ENCODE measurements at places on chromosomes 1 and 21.

DNA sequence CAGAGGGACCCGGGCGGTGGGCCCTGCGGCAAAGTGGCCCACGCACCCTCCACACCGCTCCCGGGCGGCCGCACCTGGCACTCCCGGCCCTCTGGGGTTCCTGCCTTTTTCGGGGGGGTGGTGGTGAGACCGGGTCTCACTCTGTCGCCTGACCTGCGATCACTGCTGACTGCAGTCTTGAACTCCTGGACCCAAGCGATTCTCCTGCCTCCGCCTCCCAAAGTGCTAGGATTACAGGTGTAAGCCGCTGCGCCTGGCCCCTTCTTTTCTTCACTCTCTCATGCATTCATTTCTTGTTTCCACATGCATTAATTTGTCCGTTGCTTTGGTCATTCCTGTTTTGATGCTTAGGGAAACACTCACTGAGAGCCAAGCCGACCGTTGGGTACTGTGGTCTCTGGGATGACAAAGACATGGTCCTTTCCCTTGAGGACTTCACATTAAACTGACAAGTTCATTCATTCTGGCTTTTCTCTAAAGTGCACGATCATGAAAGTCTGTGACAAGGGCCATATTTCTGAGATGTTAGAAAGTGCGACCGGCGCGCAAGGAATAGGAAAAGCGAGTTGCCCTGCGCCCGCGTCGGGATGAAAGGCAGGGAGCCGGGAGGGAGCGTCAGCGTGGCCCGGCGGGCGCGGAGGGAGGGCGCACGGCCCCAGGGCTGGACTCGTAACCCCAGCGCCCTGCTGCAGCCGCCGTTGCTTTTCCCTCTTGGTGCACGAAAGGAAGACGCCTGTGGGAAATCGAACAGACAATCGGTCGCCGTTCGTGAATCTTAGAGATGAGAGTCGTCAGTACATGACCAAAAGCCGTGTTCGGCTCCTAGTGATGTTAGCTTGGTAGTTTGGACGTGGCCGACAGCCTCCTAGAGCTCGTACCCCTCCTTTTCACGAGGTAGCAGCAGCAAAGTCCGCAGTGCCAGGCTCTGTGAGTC is 1.0 kb upstream of the MCOLN2 start:
- no peak for DNase-seq

DNA sequence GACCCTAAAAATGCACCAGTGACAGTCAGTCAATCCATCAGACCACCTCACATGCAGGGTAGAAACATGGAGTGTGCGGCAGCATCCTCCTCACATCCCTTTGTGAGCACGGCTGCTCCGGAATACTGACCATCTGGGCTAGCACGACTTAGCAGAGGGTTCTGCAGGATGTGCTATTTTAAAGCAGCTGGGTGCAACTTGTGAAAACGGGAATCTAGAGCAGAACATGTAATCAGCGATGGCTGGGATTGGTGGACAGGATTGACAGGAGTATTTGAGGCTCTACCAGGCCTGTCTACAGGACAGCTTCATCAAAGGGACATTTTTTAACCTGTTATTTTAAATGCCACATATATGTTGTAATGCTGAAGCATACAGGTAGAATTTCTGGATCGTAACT is 16.8 kb upstream of the PLEKHM2 start:
- DNase-seq: no peak

- no peak for DNase-seq
Observed at GRCh38 chr1:182646739-182647138, 37.6 kb downstream of the RGS8 start.

GRCh38 chr1:31694964-31695313 is 8.9 kb downstream of the COL16A1 start:
- DNase-seq: no peak

GRCh38 chr1:246106342-246106763 is 400.7 kb downstream of the SMYD3 start:
- DNase-seq: no peak

Measured in NCI-H187 (cell line).